ENCODE measurements at places on chromosomes 13 and 19. TPM values are rescaled to one million over a fixed set of nuclear protein-coding genes. Genes with fewer than 3 reads are reported as not detected.
A peak's percentile ranks its signal among the peaks of the same experiment; 100 is the strongest.

- DNase-seq: peak; percentile 72
These were observed 19.5 kb downstream of the RASA3 start for GRCh38 chr13:114112826-114113322.

DNA sequence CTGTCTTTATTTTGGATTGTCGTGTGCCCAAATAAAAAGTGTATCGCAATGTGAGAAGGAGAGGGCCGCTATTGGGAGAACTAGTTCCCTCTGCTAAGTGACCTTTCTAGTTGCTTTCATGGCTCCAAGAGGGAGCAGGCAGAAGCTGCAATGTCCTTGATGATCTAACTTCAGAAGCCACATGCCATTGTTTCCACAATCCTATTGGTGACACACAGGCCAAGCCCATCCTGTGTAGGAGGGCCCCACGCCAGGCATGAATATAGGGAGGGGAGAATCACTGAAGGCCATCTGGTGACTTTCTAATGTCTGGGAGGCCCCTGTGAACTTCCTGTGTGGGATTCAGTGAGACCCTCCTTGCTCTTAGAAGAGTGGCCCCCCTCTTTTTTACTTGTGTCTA, 47.8 kb upstream of the KPNA3 start:
- DNase-seq: no peak

DNA sequence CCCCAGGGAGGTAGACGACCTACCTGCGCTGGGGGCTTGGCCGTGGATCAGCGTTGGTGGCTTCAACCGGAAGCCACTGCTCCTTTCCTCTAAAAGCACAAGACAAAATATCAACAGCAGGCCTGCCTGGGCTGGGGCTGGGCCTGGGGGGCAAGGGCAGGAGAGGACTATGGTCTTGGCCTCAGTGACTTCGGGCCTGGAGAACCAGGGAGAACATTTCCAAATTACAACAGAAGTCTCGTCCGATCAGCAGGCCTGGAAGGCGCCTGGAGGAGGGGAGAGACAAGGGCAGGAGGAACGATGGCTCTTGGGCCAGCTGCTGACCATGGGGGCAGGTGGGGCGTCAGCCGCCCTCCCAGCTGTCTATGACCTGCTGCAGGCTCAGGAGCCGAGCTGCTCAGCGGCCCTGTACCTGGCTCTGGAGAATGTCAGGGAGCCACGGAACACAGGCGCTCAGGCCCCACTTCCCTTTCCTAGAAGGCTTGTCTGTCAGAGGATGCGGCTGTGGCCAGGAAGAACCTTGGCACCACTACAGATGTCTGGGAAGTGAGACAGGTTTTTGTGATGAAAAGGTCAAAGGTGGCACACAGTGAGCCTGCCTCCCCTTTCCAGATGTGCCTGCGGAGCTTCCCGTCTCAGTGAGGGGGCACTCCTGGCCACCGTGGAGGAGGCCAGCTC, 19.5 kb downstream of the CAPS start:
- no peak for DNase-seq

- DNase-seq: no peak
These were observed 244.8 kb downstream of the COG6 start for GRCh38 chr13:39900106-39900750.

GRCh38 chr19:38453596-38453995, 20.1 kb downstream of the RYR1 start:
- DNase-seq: no peak

GRCh38 chr19:2252797-2253105, 3.5 kb downstream of the JSRP1 start:
- DNase-seq: no peak

GRCh38 chr19:44960906-44961728, 5.9 kb downstream of the CLPTM1 start:
- no peak for DNase-seq

Gene COX6B1
- total RNA-seq: 266 TPM

GRCh38 chr19:41902594-41902993, 19.6 kb downstream of the ARHGEF1 start:
- peak; percentile 75 for DNase-seq

DNA sequence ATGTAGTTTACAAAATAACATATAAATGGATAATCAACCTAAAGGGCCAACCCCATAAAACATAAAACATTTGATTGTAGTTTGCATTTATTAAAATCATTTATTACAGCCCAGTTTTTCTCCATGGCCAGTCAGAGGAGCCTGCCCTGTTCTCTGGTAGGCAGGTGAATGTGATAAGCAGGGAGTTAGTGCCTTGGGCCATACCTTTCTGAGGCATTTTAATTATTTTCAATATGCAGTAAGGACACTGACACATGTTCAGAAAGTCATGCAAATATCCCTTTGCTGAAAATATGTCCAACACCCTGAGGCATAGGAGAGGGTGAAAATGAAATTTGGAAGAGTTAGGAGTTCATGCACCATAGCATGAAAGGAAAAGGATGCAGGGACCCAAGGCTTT, 242.6 kb upstream of the EDNRB start:
- DNase-seq: no peak

GRCh38 chr19:12899891-12900518, 9.0 kb downstream of the GCDH start:
- no peak for DNase-seq

Gene C13orf42
- not detected for total RNA-seq

Gene CCDC8
- 53.2 TPM for total RNA-seq

Gene GARIN5A
- total RNA-seq: 1.9 TPM

- DNase-seq: no peak
These were observed 4.7 kb downstream of the ZNF317 start for GRCh38 chr19:9144920-9145319.

GRCh38 chr13:101875717-101876393, 423.4 kb downstream of the ITGBL1 start:
- DNase-seq: no peak

Gene ADGRE2
- total RNA-seq: 1.6 TPM

GRCh38 chr19:5479958-5480357, 24.7 kb downstream of the ZNRF4 start:
- no peak for DNase-seq

DNA sequence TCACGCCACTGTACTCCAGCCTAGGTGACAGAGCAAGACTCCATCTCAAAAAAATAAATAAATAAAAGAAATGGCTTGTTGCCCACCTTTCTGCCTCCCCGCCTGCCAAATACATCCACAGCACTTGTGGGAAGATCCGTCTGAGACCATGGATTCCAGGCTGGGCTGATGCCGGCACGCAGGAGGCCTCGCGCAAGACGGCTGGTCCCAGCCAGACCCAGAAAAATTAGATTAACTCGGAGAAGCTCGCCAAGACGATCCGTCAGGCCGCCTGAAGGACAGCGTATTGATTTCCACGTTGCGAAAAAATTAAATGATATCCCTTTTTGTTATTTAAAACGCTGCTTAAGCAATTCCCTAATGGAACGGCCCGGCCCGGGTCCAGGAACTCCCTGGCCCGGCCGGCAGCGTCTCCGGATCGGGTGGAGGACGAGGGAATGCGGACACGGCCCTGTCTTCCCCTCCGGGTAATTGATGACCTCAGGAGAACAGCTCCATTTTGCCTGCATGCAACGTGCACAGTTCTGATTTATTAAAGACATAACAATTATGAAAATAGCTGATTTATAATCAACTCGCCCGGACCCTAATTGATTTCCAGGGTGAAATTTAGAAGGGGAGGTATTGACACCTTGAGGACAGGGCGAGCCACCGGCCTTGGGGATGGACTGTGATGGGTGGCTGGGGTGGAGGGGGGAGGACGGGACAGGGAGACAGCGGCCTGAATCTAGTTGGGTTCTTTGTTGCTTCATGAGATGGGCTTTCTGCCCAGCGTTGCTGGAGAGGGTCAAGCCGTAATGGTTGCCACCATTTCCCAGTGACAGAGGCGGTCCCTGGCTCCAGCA, 52.1 kb downstream of the ZNRF4 start:
- DNase-seq: no peak

Gene ZNF528
- total RNA-seq: 3.2 TPM

Gene ERVK3-1
- 25.3 TPM for total RNA-seq

GRCh38 chr13:99199541-99200431, 868 bp upstream of the UBAC2 start:
- DNase-seq: no peak

Gene ACER1
- total RNA-seq: not detected

Gene KIR2DL1
- not detected for total RNA-seq
